RCC 7860 (cell line): ENCODE measurements at places on chromosomes 12 and 14.

- no peak for DNase-seq
Observed at GRCh38 chr12:40241741-40242140, 16.9 kb downstream of the LRRK2 start.

GRCh38 chr14:64968651-64969050 is 3.5 kb downstream of the RAB15 start:
- DNase-seq: no peak

- no peak for DNase-seq
Observed at GRCh38 chr14:59360233-59360632, 104.9 kb downstream of the GPR135 start.

- no peak for DNase-seq
Observed at GRCh38 chr12:109563291-109564284, 9.7 kb downstream of the MMAB start.

DNA sequence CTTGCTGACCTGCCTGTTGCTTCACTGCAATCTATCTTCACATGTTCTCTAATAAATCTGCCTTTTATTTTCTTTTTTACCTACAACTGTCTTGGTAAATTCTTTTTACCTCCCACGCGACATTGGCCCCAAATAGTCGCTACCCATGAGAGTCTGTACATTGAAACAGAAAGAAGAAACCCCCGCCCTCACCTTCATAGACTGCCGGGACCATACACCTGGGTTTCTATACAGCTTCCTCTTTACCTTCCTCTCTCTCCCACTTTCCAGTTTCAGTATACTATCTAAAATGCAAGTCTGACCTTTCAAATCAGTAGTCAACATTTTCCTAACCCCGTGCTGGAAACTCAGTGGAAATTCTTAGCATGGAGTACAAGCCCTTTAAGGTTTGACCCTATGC is 4.8 kb downstream of the SLC8A3 start:
- no peak for DNase-seq

- no peak for DNase-seq
Observed at GRCh38 chr14:96573473-96574100, 71.4 kb downstream of the PAPOLA start.

DNA sequence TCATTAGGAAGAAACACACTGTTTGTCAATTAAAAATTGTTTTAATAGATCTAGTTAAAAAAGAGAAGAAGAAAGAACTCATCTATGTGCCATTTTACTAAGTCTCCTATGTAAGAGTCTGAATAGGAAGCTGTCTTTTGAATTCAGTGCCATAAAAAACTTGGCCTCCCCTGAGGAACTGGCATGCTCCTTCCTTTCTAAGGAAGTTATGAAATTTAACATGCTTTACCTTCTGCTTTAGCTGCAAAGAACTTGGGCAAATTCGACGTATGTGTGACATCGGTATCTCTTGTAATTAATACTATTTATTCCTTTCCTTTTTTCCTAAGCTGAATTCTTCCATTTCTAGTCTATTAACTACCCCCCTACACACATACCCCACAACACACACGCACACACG is 12.5 kb downstream of the TM7SF3 start:
- no peak for DNase-seq

DNA sequence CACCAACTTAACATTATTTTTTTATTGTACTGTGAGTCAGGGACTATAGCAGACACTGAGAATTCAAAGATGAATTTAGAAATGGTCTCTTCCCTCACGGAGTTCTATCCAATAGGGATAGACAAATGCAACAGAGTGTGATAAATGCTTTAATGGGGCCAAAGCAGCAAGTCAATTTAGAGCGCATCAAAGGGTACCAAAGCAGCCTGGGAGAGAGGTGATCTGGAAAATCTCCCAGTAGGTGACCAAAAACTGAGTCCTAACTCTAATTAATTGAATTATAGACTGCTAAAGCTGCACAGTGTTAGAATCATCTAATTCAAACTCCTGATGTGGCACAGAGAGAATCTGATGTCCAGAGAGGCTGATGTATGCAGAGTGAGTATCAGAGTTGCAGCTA is 2.6 kb downstream of the LIN7A start:
- no peak for DNase-seq

- no peak for DNase-seq
Observed at GRCh38 chr14:98868866-98869265, 403.1 kb downstream of the BCL11B start.

- DNase-seq: no peak
Observed at GRCh38 chr12:46446645-46447044, 74.1 kb upstream of the SLC38A2 start.

- DNase-seq: peak; percentile 73
Observed at GRCh38 chr12:76277480-76277879, 70.7 kb downstream of the BBS10 start.

DNA sequence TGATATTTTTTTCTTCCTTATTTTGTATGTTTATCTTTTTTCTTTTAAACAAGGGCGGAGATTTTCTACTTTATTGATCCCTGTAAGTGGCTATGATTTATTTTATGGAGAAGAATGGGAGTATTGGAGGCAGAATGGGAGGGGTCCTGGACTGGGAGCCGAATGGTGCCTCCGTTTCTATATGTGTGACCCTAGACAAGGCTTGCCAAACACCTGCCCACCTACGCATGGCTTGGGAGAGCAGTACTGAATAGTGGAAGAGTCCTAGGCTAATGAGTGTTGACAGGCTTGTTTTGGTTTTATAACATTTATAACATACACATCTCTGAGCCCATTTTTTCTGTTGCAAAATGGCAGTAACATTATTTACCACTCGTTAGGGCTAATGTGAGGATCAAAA is 29.0 kb downstream of the STK38L start:
- DNase-seq: no peak

DNA sequence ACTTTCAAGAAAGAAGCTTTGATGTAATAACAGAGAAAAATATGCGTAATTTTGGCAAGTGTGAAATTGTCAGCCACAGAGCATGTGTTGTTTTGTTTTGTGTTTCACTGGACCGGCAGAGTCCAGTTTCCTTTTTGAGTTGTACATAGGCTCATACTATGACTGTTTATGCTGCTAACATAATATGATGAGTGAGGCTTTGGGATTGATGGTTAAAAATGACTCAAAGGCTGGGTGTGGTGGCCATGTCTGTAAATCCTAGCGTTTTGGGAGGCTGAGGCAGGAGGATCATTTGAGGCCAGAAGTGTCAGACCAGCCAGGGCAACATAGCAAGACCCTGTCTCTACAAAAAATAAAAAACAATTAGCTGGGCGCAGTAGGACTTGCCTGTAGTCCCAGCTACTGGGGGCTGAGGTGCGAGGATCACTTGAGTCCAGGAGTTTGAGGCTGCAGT is 487.9 kb downstream of the PCNX1 start:
- DNase-seq: no peak

- DNase-seq: no peak
Observed at GRCh38 chr14:52312931-52313355, 1.2 kb upstream of the PTGER2 start.

DNA sequence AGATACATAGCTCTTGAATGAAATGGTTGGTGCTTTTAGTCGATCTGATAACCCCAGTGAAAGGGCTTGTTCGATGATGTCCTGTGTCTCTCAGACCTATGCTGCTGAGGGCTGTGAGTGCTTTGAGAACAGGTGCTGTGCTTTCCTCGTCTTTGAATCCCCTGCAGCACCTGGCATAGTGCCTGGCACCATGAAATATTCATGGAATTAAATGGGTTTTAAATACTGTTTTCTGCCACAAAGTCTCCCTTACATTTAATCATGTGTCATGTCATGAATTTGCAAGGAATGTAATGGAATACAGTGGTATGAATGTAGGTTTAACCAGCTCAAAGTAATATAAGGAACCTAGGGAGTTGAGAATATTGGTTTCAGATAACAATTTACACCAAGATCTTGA is 220.5 kb upstream of the PRICKLE1 start:
- DNase-seq: no peak

- DNase-seq: no peak
Observed at GRCh38 chr12:91052026-91052425, 5.8 kb downstream of the KERA start.

DNA sequence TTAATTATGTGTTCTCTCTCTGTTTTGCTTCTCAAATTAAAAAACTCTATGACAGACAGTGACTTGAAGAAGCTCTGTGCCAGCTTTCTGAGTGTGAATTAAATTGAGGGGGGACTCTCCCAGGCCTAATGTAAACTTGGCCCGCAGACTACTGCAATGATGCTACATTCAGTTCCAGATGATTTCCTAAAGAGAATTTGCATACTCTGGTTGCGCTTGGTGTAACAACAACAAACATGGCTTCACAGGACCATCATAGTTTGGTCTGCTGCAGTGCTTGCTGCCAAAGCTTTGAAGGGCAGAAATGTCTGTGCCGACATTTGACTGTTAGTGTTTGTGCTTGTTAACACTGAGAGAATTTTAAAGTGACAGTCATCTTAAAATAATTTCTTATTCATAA is 25.0 kb downstream of the CFAP54 start:
- DNase-seq: no peak

DNA sequence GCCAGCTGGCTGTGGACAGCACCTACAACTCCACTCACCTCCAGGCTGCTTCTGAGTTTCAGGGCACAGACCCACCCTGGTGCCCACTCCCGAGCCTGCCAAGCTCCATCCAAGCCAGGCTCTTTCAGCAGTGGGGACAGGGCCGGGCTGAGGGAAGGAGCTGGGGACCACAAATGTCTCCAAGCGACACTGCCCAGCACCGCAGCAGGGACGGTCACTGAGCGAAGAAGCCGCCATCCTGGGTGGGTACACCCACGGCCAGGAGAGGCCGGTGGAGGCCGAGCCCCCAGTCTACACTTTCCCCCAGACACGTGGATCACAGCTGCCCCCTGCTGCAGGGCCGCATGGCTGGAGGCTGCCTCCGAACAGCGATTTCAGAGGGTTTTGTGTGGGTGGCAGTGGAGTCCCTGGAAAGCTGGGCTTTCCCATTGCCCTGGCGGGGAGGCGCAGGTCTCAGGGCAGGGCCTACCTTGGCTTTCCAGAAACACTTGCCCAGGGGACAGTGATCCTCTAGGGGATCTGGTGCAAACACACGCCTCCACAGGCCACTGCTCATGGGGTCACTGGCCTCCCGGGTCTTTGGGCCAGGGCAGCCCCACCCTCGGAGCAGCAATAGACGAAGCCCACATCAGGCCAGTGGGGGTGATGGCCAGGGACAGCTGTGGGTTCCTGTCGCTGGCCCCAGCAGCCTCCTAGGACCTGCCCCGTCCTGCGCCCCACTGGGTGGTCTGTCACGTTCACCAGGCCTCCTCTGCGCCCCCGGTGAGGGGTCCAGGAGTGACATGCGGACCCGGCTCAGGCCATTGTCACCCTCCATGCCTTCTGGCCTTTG is 1.2 kb upstream of the GPR132 start:
- DNase-seq: no peak

GRCh38 chr14:36818246-36818645 is 156.6 kb downstream of the PAX9 start:
- DNase-seq: no peak

- DNase-seq: no peak
Observed at GRCh38 chr12:123038966-123039365, 58.5 kb downstream of the ARL6IP4 start.

- no peak for DNase-seq
Observed at GRCh38 chr12:53211476-53212381, 4.7 kb upstream of the ITGB7 start.

GRCh38 chr14:50410071-50410470 is 13.4 kb upstream of the CDKL1 start:
- no peak for DNase-seq

DNA sequence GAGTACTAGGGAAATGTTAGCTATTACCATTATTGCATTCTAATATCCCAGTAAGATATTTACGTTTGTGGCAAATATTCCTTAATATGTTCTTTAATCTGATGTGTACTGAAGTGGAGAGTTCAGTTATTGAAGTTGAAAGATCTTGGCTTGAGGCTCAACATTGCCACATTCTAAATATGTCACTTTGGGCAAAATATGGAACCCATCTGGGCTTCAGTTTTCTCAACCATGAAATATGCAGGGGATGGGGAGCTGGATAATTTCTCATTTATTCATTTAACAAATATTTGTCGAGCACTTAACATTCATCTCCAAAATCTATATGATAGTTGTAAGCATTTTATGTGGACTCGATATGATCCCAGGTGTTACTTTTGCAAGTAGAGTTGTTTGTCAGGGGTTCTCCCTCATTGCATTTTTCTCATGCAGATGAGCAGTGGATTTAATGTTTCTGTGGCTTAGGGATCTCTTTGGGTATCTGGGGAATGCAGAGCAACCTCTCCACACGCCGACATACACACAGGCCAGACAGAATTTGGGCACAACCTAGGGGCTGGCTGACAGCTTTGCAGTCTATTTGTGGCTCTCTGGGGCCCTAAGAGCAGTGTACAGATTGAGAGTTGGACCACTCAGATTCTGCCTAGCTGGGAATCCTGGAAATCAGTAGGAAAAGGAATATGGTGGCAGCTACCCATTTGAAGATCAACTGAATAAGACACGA is 26.6 kb upstream of the APPL2 start:
- no peak for DNase-seq

GRCh38 chr12:49244176-49244575 is 20.7 kb upstream of the TUBA1C start:
- no peak for DNase-seq

DNA sequence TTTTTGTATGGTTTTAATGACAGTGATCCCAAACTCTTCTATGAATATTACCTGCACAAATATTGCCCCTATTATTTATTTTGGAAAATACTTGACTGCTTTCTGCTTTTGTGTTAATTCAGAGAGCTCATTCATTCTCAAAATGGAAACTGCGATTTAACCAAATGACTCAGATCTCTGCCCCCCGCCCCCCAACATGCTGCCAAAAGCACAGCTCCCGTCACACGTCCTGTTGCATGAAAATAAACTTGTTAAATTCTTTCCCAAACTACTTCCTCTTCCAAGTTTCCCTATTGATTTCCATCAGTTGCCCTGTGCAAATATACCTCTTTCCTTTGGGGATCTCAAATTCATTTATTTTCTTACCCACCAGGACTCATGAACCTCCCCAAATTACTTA is 18.0 kb upstream of the NRDE2 start:
- no peak for DNase-seq

DNA sequence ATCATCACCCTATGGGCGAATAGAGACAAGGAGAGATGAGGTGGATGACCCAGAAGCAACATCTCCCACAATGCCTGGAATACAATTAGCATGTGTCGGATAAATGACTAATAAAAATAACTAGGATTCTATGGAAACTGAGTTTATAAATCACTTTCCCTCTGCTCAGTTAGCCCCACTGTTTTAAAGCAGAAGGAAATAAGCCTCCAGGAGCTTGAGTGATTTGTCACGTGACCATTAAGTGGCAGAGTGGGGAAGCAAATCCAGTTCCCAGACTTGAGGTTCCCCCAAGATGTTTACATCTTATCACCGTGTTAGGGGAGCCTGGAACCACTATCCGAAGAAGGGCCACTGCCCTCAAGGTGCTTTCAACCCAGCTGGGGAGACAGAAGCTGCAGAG is 136.5 kb upstream of the CCND2 start:
- DNase-seq: no peak

DNA sequence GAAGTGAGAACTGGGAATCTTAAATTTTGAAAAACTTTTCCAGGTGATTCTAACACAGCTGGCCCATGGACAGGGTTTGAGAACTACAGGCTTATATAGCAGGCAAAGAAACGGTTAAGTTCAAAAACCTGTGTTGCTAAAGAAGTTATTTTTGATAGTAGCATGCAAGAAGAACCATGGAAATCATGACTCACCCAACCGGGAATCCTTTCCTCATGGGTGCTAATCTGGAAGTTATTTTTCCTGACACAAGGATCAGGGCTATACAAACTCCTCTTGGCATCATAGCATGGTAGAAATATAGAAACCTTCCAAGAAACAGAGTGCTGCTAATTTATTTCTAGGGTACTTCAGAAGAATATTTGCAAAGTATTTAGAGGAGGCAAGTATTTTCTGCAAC is 588.7 kb downstream of the CCER1 start:
- no peak for DNase-seq
